ENCODE measurements at places on chromosomes 12 and 14.

- no peak for DNase-seq
Measured at GRCh38 chr12:124147575-124147974, 147.3 kb upstream of the RFLNA start.

DNA sequence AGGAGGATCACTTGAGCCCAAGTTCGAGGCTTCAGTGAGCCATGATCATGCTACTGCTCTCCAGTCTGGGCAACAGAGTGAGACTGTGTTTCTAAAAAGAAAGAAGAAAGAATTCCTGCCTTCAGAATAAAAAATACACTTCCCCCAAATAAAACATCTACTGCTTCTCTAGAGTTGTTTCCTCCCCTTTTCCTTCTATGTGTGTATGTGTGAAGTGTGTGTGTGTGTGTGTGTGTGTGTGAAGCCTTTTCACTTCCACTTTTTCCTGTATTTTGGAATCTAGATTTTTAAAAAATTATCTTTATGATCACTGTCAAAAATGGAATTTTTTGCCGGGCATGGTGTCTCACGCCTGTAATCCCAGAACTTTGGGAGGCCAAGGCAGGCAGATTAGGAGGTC is 12.6 kb upstream of the SNX6 start:
- DNase-seq, result no peak

DNA sequence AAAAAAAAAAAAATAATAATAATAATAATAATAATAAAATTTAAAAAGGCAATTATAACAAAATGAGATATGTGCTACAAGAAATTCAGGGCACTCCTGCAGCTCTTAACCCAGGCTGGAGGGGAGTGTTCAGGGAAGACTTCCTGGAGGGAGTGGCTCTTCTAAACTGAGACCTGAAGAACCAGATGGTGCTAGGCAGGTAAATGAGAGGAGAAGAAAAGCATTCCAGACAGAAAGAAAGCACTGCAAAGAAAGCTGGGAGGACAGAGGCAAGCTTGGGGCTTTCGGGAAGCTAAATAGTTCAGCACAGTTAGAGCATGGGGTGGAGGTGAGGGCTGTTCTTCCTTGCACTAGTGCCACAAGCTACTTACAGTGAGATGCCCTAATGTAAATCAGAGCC is 9.9 kb upstream of the SRSF9 start:
- DNase-seq, result no peak

GRCh38 chr12:62603811-62604098 is 137.1 kb downstream of the MON2 start:
- no peak for DNase-seq

DNA sequence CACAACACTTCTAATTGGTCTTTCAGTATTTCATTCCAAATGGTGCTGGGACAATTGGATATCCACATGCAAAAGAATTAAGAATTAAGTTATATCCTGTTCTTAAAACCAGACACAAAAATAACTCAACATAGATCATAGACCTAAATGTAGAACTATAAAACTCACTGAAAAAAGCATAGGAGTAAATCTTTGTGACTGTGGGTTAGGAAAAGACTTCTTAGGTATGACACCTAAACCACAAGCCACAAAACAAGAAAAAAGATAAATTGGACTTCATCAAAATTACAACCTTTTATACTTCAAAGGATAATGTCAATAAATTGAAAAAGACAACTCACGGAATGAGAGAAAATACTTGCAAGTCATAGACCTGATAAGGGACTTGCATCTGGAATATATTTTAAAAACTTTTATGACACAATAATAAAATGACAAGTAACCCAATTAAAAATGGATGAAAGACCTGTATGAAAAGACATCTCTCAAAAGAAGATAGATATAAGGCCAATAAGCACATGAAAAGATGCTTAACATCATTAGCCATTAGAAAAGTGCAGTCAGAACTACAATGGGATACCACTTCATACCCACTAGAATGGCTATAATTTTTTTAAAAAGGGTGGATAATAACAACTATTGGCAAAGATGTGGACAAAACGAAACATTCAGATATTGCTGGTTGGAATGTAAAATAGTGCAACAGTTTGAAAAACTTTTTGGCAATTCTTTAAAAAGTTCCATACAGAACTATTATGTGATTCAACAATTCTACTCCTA is 72.5 kb upstream of the SLC38A4 start:
- DNase-seq, result no peak

- DNase-seq, result no peak
Measured at GRCh38 chr12:87815771-87816585, 213.2 kb downstream of the C12orf50 start.

DNA sequence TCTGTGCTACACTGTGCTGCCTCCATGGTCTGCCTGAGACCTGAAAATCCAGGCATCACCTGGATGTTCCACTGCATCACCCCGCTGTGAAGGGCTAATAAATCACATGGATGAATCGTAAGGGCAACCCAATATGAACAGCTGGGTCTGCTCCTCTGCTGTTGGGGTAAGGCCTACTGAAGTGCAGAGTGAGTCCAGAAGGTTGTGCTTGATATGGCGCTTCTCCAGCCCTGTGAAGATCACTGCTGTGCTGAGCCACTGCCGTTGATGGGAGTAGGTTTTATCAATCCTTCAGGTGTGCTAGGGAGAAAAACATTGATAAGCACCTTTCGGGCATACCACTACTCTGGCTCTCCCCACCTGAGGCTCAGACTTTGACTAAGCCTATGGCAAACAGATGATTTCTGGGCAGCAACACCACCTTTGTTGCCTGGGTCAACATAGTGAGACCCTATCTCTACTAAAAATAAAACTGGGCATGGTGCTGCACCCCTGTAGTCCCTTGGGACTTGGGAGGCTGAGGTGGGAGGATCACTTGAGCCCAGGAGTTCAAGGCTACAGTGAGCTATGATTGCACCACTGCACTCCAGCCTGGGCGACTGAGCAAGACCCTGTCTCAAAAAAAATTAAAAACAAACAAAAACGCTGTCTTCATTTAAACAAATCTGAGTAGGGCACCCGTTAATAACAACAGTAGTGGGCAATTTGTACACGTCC is 1.7 kb downstream of the ACVRL1 start:
- no peak for DNase-seq

GRCh38 chr12:76037130-76038103 is 5.8 kb upstream of the PHLDA1 start:
- no peak for DNase-seq

DNA sequence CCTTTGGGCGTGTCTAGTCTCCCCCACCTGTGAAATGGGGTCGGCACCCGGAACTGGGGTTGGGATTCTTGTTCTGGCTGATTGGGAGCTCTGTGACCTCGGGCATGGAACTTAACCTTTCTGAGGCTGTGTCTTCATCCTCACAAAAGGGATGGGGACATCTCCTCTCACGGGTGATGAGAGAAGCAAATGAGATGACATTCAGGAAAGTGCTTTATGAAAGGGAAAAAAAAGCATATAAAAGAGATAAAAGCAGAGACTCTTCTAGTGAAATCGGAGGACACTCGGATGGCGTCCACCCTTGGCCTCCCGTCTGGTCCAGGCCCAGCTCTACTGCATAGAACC is 98.9 kb downstream of the LRRC74A start:
- DNase-seq, result no peak

DNA sequence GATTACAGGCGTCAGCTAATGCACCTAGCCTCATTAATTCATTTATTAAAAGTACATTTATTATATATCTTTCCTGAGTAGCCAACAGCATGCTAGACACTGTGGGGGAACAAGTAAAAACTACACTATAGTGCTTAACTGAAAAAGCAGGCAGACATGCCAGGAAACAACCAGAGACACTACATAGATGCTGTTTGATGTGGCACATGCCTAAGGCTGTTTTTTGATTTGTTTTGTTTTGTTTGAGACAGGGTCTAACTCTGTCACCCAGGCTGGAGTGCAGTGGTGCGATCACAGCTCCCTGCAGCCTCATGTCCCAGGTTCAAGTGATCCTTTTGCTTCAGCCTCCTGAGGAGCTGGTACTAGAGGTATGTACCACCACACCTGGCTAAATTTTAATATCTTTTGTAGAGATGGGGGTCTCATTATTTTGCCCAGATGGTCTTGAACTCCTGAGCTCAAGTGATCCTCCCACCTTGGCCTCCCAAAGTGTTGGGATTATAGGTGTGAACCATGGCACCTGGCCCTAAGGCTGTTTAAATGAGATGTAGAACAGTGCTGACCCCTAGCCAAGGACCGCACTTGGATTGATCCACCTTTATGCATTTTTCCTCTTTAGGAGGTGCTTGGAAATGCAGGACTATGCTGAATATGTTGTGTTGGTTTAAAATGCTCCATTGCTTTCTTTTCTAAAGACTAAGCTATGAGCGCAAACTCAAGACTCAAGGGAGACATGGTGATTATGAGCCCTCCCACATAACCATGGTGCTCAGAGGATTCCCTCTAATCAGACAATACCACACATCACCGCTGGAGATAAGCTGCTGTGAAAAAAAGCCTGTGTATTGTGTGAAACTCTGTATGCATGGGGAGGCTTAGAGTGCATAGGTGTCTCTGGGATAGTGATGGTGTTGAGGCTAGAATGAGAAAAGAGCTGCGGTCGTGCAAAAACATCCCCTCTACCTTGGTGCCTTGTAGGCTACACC is 10.5 kb upstream of the C14orf93 start:
- DNase-seq, result no peak

- no peak for DNase-seq
Measured at GRCh38 chr12:12901158-12901791, 9.9 kb downstream of the GPRC5A start.

DNA sequence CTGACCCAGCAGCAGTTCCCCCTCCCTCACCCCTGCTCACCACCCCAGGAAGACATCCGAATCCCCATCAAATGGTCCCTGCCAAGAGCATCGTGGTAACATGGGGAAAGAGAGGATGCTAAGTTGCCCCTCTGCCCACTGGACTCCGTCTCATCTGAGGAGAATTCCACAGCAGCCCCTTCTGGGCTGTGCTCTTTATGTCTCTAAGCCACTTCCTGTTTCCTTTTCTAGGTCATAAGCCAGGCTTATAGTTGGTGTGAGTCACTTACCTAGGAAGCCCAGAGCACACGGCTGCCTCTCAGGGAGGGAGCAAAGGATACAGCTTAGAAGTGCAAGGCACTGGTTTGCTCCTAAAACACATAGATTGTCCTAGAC is 76.0 kb downstream of the VCPKMT start:
- DNase-seq, result no peak

DNA sequence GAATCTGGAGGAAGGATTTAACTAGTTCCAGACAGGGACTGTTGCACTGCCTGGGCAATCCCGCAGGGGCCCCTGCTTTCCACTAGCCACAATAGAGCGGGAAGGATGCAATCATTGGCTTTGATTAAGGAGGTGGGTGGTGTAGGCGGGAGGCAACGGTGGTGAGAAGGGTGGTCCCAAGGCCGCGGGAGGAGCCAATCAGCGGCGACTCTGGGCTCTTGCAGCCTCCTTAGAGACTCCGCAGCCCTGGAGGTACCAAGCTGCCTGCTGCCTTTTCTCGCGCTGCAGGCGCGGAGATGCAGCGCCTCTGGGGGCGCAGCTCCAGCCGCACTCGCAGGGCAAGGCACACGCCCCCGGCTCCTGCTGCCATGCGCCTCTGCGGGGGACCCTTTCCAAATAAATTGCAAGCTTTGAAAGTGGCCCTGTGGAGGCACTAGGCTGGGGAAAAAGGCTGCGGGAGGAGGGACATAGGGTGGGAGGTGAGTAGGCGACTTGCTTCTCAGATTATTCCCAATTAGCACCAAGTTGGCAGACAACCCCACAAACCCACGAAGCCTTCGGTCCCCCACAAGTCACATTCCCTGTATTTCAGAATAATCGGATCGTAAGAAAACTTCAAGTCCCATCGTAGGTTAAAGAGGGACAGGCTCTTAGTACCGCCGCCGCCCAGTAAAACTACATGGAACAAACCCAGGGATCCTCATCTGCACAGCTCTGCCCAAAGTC is 858 bp upstream of the KCNA1 start:
- no peak for DNase-seq

GRCh38 chr12:52630008-52630500 is 11.7 kb upstream of the KRT73 start:
- DNase-seq, result no peak

DNA sequence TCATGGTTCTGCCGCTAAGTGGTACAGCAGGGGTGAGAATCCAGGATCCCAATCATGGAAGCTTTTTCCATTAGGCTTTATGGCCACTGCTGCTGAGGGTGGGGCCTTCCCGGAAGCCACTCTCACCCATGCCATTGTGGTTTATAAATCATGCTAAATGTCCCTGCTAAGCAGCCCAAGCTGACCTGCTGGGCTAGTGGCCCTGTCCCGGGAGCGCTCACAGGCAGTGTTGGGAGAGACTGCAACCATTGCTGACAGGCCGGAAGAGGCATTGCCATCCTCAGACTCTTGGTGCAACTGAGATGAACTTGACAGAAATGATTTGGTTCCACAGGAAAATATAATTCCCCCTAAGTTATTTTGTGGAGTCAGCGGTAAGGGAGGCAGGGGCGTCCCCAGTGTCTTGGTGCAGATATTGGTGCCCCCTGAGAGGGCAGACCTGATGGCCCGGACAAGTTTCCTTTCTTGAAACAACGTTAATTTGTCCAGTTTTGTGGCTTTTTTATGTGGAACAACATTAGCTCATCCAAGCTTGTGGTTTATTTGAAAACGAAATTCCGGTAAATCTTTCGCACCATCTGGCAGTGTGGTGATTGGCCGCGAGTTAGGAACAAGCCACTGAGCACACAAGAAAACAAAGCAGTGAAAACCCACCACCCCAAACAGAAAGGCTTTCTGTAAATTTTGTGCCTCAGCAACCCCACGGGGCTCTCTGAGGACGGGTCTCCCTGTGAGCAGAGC is 82.3 kb downstream of the SSPN start:
- no peak for DNase-seq

GRCh38 chr14:48738186-48738925 is 847.8 kb downstream of the RPS29 start:
- DNase-seq, result no peak

GRCh38 chr12:95857799-95858198 is 953 bp upstream of the SNRPF start:
- DNase-seq, result no peak

GRCh38 chr14:35416108-35416750 is 11.7 kb upstream of the NFKBIA start:
- no peak for DNase-seq

DNA sequence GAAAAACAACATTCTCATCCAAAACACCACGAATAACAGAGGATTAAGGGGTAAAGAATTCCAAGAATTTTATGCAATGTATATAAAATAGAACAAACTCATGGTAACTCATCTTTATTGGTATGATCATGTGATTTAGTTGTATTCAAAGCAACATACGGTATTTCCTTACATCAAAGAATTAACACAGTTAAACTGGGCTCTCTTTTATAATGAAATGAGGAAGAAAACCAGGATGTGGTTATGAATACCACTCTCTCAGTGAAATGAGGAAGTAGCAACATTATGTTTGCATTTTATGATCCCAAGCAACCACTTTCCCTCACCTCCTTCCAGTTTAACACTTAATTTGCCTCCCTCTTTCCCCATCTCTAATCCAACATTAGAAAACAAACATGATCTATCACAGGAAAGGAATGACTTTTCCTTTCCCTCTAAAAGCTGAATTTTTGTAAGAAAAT is 22.9 kb downstream of the SPTLC2 start:
- no peak for DNase-seq

GRCh38 chr12:98194591-98194990 is 320.8 kb upstream of the TMPO start:
- no peak for DNase-seq

All from mesothelial cell of epicardium (in vitro differentiated cells).